Activated T-cell treated with anti-CD3 and anti-CD28 coated beads, Interleukin-2, amount 50 U/mL, for 72 hours (primary cell): ENCODE measurements at places on chromosomes 2 and 18. TPM values are rescaled to one million over a fixed set of nuclear protein-coding genes. Genes with fewer than 3 reads are reported as not detected.

NEUROD1 gene
- not detected for total RNA-seq

NT5C1B gene
- total RNA-seq: not detected

UGT1A4 gene
- not detected for total RNA-seq

CIDEA gene
- total RNA-seq: not detected

MAP3K19 gene
- not detected for total RNA-seq

- no peak overlapping the region for H3K27ac ChIP-seq
- H3K4me1 ChIP-seq: no peaks in the 10 kb centered on the region
- H3K4me3 ChIP-seq: no peak overlapping the region
- H3K36me3 ChIP-seq: no peaks in the 10 kb centered on the region
Observed at GRCh38 chr2:9251154-9252001, 44.8 kb downstream of the ASAP2 start.

DNA sequence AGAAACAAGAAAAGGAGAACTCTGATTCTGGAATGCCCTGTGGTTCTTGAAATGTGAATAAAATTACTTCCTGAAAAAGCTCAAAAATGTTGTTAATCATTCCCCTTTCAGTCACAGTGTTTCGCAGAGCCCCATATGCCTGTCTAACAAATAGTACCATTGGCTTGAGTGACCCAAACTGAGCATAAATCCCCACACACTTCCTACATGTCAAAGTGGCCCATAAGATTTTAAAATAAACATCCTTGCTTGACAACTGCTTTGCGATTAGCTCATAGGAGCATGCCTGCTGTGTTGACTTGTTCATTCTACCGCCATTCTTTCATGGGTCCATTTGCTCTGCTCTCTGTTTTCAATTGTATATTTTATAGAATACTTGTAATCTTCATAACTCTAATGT is 377.8 kb upstream of the SMIM21 start:
- H3K36me3 ChIP-seq: no peaks in the 10 kb centered on the region
- no peak overlapping the region for H3K4me3 ChIP-seq
- H3K4me1 ChIP-seq: no peaks in the 10 kb centered on the region
- peaks cover 33% of the 10 kb centered on the region for H3K27me3 ChIP-seq
- DNase-seq: no peak

GRCh38 chr18:11839556-11839955 is 11.7 kb upstream of the CHMP1B start:
- no peaks in the 10 kb centered on the region for H3K4me1 ChIP-seq
- no peaks in the 10 kb centered on the region for H3K36me3 ChIP-seq
- H3K4me3 ChIP-seq: no peak overlapping the region
- no peaks in the 10 kb centered on the region for H3K27me3 ChIP-seq
- DNase-seq: no peak

DNA sequence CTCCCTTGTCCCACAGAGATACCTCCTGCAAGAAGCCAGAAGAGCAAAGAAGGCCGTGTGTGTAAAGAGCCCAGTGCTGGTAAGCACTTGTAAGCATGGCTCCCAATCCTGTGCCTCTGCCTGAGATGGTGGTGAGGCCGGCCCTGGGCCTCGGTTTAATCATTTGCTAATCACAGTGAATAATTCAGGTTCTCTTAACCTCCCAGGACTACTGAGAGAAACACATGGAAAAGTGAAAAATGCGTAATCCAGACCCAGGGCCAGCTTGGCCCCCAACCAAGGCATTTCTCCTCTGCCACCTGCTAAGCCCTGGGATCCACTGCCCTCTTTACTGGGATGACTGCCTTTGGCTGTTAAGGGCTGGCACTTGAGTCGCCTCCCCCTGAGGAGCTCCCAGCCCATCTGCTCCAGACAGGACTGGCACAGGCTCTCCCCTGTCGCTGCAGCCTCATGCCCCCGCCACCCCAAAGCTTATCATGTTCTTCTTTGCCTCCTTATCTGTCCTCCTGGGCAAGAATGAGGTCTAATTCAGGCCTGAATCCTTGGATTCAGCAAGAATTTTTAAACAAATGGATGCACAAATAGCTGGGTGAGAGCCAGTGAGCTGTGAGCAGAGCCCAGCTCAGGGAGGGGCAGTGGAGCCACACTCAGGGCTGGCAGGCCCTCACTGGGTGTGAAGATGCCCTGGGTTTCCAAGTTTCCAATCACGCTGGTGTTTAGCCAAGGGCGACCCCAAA is 193.9 kb upstream of the HS6ST1 start:
- peaks cover 6% of the 10 kb centered on the region for H3K27me3 ChIP-seq
- DNase-seq: no peak
- no peaks in the 10 kb centered on the region for H3K36me3 ChIP-seq
- H3K27ac ChIP-seq: no peak overlapping the region

GRCh38 chr2:138830547-138830946 is 50.4 kb upstream of the NXPH2 start:
- H3K27ac ChIP-seq: no peak overlapping the region
- H3K36me3 ChIP-seq: no peaks in the 10 kb centered on the region
- peaks cover 16% of the 10 kb centered on the region for H3K27me3 ChIP-seq
- DNase-seq: no peak

- H3K27ac ChIP-seq: no peak overlapping the region
- no peak overlapping the region for H3K4me3 ChIP-seq
- peaks cover 70% of the 10 kb centered on the region for H3K27me3 ChIP-seq
- H3K4me1 ChIP-seq: no peaks in the 10 kb centered on the region
- DNase-seq: no peak
- H3K36me3 ChIP-seq: no peaks in the 10 kb centered on the region
Observed at GRCh38 chr18:12254820-12255511, 805 bp downstream of the CIDEA start.

DNA sequence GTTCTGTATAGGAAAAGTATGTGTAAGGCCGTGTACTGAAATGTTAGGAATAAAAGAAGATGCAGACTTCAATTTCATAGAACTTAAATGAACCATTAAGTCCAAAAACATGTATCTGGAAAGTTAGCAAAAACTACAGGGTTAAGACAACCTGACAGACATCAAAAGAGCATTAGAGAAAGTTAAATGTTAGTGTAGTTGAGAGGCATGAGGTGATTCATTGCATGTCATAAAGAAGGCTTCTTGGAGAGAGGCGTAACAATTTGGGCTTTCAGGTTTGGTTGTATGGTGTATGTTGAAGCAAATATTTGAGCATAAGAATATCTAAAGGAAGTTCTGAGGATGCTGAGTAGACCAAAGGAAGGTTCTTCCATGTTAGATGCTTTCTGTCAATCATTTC is 6.3 kb downstream of the EPC2 start:
- peak overlapping the region; percentile 46 for H3K4me3 ChIP-seq
- H3K27me3 ChIP-seq: no peaks in the 10 kb centered on the region
- H3K36me3 ChIP-seq: peaks cover 3% of the 10 kb centered on the region
- no peak for DNase-seq

DNA sequence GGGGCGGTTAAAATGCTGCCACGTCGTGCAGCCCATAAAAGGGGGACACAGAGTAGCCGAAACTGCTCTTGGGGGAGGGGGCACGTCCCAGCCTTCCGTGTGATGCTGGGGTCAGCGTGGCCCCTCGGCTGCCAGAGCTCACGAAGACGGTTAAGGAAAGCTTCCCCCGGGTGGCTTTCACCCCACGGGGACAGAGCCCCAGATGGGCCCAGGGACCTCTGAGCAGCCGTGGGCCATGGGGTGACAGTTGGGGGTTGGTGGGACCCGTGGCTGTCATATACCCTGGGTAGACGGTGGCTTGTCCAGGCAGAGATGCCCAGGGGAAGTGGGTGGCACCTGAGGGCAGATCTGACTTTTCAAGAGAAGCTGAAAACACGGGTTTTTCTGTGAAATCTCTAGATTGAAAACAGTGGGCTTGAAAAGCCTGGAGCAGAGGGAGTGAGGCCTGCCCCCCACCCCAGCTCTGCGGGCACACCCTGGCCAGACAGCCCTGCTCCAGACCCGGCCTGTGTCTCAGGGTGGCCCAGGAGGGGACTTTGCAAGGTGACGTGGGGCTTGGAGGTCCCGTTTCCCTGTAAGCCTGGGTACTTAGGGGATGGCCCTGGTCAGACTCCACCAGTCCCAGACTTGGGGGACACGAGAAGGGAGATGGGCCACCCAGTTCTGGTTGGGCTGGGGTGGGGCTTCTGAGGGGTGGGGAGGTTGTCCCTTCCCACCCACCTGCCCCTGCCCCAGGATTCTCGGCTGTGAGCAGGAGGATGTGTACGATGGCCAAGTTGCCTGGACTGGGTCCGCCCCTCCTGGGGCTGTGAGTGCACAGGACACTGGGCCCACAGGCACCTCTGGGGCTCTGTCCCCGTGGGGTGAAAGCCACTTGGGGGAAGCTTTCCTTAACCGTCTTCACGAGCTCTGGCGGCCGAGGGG is 652 bp downstream of the NEU4 start:
- no peaks in the 10 kb centered on the region for H3K36me3 ChIP-seq
- DNase-seq: no peak
- H3K27me3 ChIP-seq: peaks cover 13% of the 10 kb centered on the region
- H3K27ac ChIP-seq: no peak overlapping the region
- H3K4me3 ChIP-seq: no peak overlapping the region

- no peak overlapping the region for H3K27ac ChIP-seq
- peaks cover 65% of the 10 kb centered on the region for H3K4me1 ChIP-seq
- DNase-seq: no peak
- H3K36me3 ChIP-seq: peaks cover 3% of the 10 kb centered on the region
- H3K4me3 ChIP-seq: no peak overlapping the region
Observed at GRCh38 chr2:239548965-239549595, 148.3 kb upstream of the HDAC4 start.

DNA sequence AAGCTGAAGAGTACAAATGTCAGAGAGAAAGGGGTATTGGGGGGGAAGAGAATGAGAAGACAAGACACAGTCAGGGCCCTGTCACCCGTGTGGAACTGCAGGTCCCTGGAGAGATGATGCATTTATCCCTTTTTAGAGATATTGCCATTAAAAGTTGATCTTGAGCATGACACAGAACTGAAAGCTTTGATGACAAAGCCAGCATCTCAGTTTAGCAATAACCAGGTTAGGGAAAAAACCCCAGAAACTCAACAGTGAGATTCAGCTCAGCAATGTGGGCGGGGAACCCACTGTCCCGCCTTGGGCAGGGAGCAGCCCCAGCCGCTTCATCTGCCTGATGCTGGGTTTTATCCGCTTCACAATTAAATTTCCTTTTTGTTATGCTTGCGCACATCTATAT is 181.1 kb downstream of the NEDD4L start:
- H3K36me3 ChIP-seq: no peaks in the 10 kb centered on the region
- peak; percentile 35 for DNase-seq
- peaks cover 17% of the 10 kb centered on the region for H3K4me1 ChIP-seq
- H3K27me3 ChIP-seq: peaks cover 13% of the 10 kb centered on the region
- no peak overlapping the region for H3K4me3 ChIP-seq

GRCh38 chr2:213202011-213202410 is 50.6 kb upstream of the IKZF2 start:
- H3K4me3 ChIP-seq: no peak overlapping the region
- H3K27ac ChIP-seq: no peak overlapping the region
- DNase-seq: no peak
- H3K36me3 ChIP-seq: no peaks in the 10 kb centered on the region
- no peaks in the 10 kb centered on the region for H3K27me3 ChIP-seq

GRCh38 chr2:100561191-100561590 is 1.6 kb upstream of the PDCL3 start:
- H3K4me3 ChIP-seq: peak overlapping the region; percentile 27
- DNase-seq: no peak
- peak overlapping the region; percentile 68 for H3K27ac ChIP-seq

DNA sequence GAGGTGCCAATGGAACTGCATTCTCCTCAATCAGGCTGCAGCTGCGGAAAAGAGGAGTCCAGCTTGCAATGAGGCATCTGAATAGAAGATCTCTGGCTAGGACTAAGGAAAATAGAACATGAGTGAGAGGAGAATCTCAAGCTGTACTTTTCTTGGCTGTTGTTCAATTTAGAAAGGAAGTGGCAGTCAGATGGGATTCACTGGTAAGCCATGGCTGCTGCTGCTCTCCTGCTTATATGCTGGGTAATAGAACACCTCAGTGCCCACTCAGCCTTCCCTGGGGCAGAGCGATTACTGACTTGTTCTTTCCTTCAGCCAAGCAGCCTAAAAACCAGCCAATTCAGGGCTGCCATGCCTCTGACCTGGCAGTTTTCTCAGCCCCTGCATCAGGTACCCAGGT is 17.6 kb upstream of the CHST9 start:
- H3K4me3 ChIP-seq: no peak overlapping the region
- H3K27ac ChIP-seq: no peak overlapping the region
- no peaks in the 10 kb centered on the region for H3K4me1 ChIP-seq
- no peak for DNase-seq
- H3K36me3 ChIP-seq: no peaks in the 10 kb centered on the region

DNA sequence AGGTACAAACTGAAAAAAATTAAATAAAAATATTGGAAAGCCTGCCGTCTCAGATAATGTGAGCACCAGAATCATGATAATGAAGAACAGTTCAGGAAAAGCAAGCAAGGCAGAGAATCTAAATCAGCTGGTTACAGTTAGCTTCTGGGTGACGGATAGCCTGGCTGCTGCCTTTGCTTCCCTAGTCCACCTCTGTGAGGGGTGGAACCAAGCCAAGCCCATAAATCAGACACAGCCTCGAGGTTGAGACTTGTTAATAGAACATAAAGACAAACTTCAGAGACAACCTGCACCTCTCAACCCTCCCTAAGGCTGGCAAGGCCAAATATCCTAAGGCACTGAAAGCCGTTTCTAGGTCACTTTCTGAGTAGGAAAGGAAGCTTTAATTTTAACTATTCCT is 334.7 kb upstream of the SLC39A10 start:
- DNase-seq: no peak
- peaks cover 6% of the 10 kb centered on the region for H3K4me1 ChIP-seq
- no peak overlapping the region for H3K27ac ChIP-seq
- H3K27me3 ChIP-seq: no peaks in the 10 kb centered on the region
- no peak overlapping the region for H3K4me3 ChIP-seq
- no peaks in the 10 kb centered on the region for H3K36me3 ChIP-seq

GRCh38 chr2:45889053-45889452 is 237.6 kb downstream of the PRKCE start:
- H3K4me3 ChIP-seq: peak overlapping the region; percentile 16
- H3K4me1 ChIP-seq: peaks cover 49% of the 10 kb centered on the region
- no peak overlapping the region for H3K27ac ChIP-seq
- DNase-seq: peak; percentile 37
